ENCODE measurements at places on chromosomes 16 and 17.

DNA sequence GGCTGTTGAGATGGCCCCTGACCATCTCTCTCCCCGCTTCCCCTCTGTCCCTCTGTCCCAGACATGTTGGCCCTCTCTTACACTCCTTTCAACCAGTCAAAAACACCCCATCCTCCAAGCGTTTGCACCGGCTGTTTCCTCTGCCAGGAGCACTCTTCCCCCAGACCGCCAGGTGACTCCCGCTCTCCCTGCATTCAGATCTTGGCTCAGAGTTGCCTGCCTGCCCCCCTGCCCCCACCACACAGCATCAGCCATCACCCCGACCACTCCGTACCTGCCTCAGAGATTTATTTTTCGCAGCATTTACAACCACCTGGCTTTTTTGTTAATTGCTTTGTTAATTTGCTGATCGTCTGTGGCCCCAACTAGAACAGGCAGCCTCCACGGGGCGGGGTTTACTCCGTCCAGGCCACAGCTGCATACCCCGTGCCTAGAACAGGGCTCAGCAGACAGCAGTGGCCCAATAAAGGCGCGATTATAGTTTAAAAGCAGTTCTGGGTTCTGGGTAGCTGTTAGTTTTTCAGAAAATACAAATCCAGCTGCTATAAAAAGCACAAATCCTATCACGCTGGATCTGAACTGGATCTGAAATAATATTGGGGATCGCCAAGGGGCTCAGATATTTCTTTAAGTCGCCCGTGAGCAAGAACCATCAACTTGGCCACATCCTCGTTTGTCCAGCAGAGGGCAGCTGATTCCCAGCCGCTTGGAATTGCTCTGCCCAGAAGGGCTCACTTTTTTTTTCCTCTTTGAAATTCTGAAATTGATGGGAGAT is 173.6 kb downstream of the IRF8 start:
- no peak for DNase-seq

DNA sequence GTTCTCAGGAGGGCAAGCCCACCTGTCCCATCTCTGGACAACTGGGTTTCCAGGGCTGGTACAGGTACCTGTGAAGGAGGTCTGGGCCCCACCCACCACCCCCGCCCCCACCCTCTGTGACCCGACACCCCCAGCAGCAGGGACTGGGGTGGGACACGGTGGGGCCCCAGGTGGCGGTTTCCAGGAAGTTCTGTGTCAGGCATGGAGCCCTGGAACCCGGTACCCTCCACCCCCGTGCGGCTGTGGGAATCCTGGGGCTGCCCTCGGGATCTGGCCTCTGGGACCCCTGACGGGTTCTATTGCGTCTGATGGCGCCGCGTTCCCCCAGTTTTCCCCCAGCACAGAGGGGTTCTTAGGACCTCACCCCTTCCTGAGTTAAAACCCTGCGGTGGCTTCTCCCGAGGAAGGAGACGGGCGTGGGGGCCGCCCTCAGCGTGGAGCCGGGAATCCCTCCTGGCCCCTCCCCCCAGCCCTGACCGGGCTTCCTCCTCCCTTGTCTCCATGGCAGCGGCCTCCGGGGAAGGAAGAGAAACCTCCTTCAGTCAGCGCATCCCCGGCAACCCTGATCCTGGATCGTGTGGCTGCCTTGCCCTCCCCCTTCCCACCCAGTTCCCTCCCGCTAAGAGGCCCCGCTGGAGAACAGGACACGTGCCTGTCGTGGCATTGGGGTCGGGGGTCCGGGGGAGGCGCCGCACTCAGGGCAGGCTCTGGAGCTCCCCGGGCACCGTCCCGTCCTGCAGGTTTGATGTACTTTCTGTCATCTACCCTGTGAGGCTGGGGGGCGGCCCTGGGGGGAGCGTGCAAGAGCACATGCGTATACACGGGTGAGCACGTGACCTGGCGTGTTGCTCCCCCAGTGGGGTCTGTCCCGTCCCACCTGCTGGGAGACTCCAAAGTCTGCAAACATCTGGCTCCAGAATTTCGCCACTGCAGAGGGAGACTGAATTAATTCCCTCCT is 30.3 kb downstream of the CACNA1H start:
- no peak for DNase-seq

GRCh38 chr17:20121359-20122253 is 112.4 kb downstream of the SPECC1 start:
- peak; percentile 43 for DNase-seq

- no peak for DNase-seq
Measured at GRCh38 chr16:66717112-66717675, 20.7 kb upstream of the CMTM4 start.

GRCh38 chr17:82648742-82649331 is 593 bp upstream of the WDR45B start:
- DNase-seq: no peak
